Natural killer cell (primary cell): ENCODE measurements at places on chromosomes 5 and 9. TPM values are rescaled to one million over a fixed set of nuclear protein-coding genes. Genes with fewer than 3 reads are reported as not detected.

The PCDHGA8 gene
- 0.07 TPM for total RNA-seq

GRCh38 chr5:158820891-158821290 is 278.8 kb downstream of the EBF1 start:
- no peak for DNase-seq

The ABO gene
- total RNA-seq = 4.2 TPM

DNA sequence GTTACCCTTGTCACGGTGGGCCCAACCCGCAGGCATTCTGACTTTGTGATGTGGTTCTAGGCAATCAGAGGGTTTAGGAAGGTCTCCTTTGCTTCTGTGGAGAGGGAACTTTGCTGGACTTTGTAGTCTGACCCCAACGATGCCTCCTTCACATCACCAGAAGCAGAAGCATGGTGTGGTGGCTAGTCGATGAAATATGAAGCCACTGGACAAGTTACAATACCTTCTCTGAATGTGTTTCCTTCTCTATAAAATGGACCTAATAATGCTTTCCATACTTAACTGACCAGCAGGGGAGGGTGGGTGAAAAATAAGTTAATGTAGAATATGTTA is 607 bp downstream of the SPEF2 start:
- no peak for DNase-seq

- no peak for DNase-seq
Observed at GRCh38 chr5:68757006-68757405, 336.8 kb upstream of the SLC30A5 start.
